DMS 273 treated with DMSO at 0.1 percent for 48 hours (cell line): ENCODE measurements at places on chromosomes 13 and 19.

GRCh38 chr13:63081400-63082014, 1665.9 kb upstream of the PCDH20 start:
- no peak for DNase-seq

DNA sequence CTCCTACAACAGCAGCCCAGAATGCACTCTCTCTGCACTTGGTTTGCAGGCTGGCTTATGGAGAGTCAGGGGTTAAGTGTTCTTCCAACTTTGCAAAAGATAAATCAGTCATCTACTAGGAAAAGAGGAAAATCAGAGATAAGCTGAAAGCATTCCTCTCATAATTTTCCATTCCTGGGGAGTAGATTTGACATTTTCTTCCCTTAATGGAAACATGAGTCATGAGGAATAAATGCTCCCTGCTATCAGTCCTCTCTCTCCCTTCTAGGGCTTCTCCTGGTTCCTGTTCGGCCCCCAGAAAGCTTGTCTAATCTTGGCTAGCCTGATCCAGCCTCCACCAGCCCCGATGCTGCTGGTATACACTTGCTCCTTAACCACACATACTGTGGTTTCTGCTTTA, 28.4 kb upstream of the ENOX1 start:
- DNase-seq: no peak

GRCh38 chr13:26996965-26997752, 174.5 kb downstream of the USP12 start:
- no peak for DNase-seq

DNA sequence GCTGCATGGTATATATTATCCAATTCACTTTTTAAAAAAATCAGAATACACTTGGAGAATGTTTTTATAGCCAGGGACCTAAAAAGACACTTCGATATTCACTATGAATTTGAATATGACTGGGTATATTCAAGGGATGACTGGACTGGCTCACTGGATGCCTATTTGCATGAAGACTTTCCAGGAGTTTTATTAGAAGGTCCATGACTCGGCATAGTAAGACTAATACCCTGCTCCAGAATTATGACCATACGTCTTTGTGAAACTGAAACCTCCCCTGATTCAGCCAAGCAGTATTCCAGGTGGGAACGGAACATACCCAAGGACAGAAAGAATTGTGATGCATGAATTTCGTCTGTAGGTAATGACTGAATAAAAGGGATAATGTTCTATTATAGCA, 3.9 kb upstream of the FAM216B start:
- no peak for DNase-seq

GRCh38 chr19:29528350-29528945, 2.7 kb downstream of the VSTM2B start:
- peak; percentile 69 for DNase-seq

- no peak for DNase-seq
These were observed 305.2 kb downstream of the MTUS2 start for GRCh38 chr13:29125191-29125933.

GRCh38 chr13:20431080-20431479, 94.6 kb downstream of the CRYL1 start:
- DNase-seq: no peak

DNA sequence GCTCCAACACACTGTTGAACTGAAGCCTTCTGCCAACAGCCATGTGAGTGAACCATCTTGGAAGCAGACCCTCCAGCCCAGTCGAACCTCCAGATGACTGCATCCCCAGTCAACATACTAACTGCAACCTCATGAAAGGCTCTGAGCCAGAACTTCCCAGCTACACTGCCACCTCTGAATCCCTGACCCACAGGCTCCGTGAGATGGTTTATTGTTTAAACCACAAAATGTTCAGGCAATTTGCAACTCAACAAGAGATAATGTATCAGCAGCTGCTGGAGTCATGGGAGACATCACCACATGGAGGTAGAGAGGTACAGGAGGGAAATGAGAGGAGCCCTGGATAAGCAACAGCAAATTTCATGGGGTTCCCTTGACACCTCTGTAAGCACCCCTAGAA, 266.4 kb upstream of the NBEA start:
- DNase-seq: no peak

DNA sequence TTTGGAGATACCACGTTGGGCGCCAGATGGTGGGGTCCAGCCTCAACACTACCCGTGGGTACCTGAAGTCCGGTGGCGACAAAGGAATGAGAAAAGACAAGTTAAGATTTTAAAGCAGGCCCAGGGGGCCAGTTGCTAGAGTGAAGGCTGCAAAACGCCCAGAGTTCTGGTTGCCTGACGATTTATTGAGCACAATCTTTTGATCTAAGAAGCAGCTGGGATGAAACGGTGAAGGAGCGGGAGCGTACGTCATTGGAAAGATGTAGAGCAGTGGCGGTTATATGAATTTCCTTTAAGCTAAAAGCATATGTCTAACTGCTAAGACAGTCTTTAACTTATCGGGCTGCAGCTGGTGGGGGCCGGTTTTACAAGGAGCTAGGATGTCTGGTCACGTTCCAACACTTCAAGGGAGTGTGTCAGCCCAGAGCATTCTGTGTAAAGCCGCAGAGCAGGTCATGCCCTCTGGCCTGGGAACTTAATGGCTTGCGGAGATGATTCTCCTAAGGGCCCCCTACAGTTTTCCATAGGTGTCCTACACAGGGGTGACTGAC, 28.9 kb upstream of the EVI5L start:
- DNase-seq: no peak
